ENCODE measurements at places on chromosomes 1 and 21. TPM values are rescaled to one million over a fixed set of nuclear protein-coding genes. Genes with fewer than 3 reads are reported as not detected.

PPP1R12B gene
- polyA plus RNA-seq = 50.3 TPM

GRCh38 chr1:212367474-212368072 is 47.1 kb downstream of the PACC1 start:
- H3K4me1 ChIP-seq = no peaks in the 10 kb centered on the region
- no peak for DNase-seq
- H3K4me3 ChIP-seq = no peak overlapping the region
- H3K27ac ChIP-seq = no peak overlapping the region
- no peaks in the 10 kb centered on the region for H3K27me3 ChIP-seq

DNA sequence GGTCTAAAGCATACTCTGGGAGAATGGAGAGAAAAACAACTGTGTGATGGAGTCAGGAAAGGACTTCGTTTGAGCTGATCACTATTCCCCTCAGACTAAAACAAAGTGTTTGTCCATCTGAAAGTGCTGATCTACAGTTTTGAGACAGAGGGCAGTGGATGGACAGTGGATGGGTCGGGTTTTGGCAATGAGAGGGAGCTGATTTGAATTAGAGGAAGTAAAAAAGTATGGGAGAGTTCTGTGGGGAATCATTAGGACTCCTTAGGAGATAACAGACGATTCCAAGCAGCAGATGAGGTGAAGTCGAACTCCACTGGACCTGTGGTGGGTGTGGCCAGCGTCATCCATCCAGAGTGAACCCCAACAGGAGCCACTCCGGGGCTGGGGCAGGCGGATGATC is 62.3 kb downstream of the PTGS2 start:
- H3K36me3 ChIP-seq = no peaks in the 10 kb centered on the region
- H3K4me1 ChIP-seq = no peaks in the 10 kb centered on the region
- no peak overlapping the region for H3K27ac ChIP-seq
- H3K4me3 ChIP-seq = no peak overlapping the region
- no peaks in the 10 kb centered on the region for H3K27me3 ChIP-seq

- peaks cover 4% of the 10 kb centered on the region for H3K4me1 ChIP-seq
- DNase-seq = peak; percentile 90
- no peaks in the 10 kb centered on the region for H3K36me3 ChIP-seq
- H3K27me3 ChIP-seq = no peaks in the 10 kb centered on the region
- H3K4me3 ChIP-seq = peak overlapping the region; percentile 87
- H3K27ac ChIP-seq = peak overlapping the region; percentile 76
Observed at GRCh38 chr1:154627257-154628120, 19.5 kb upstream of the ADAR start.

DNA sequence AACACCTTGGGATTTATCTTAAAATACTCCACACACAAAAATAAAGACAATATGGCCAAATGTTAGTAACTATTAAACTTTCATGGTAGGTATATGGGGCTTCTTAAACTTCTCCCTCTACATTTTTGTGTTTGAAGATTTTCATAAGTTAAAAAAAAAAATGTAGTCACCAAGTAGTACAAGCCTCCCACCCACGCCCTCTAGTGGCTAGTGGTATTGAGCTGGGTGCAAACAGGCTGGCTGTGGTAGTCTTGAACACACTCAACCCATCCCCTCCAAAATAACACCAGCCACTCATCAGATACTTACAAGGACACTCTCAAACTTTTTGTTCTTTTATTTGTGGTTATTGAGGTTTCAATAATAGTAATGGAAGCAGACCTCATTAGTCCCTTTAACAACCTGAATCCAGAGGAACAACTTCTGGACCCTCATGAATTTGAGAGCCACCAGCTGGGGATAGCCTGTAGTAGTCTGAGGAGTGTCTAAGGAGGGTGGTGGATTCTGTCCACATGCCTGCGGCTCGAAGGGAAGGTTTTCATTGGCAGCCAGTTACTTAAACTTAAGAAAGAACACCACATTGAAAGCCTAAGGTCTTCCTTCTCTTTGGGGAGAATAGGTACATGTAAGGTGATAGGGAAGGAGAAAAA is 15.6 kb downstream of the RD3 start:
- no peak overlapping the region for H3K4me3 ChIP-seq
- H3K4me1 ChIP-seq = peaks cover 1% of the 10 kb centered on the region
- no peaks in the 10 kb centered on the region for H3K27me3 ChIP-seq
- H3K27ac ChIP-seq = no peak overlapping the region
- DNase-seq = peak; percentile 49
